ENCODE measurements at places on chromosomes 13 and 19.

GRCh38 chr19:33226550-33227241, 1.0 kb upstream of the SLC7A10 start:
- DNase-seq = no peak

- peak; percentile 68 for DNase-seq
These were observed 7.5 kb upstream of the LRFN1 start for GRCh38 chr19:39328046-39328705.

DNA sequence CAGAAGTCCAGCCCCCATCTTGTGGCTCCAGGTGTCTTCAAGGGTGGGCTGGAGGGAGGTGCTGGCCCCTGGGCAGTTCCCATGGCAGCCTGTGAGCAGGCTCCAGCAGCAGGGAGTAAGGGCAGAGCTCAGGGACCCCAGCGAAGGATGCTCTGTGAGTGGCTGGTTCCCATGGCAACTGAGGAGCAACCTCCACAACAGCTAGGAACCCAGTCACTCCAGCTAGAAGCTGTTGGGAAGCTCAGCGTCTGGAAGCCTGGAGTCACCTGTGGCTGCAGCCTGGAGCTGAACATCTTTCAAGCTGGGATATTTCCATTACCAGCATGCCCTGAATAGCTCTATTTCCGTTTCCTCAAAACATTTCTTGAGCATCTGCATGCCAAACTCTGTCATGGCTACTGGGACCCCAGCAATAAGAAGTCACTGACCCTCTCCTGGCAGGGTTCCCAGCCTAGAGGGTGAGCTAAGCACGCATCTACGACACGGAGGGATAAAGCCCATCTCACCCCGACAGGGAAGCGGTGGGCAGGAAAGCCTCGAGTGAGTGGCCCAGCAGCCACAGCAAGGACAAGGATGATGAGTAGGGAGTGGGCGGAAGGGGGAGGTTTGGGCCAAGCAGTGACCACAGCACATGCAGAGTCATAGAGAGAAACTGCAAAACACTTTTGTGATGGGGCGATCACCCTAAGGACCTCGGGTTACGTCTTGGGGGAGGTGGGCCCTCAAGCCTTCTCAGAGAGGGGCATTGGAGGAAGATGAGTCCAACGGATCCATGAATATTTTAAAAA, 52.6 kb downstream of the ALOX5AP start:
- DNase-seq = no peak

GRCh38 chr19:14722127-14722526, 32.3 kb downstream of the ZNF333 start:
- no peak for DNase-seq

DNA sequence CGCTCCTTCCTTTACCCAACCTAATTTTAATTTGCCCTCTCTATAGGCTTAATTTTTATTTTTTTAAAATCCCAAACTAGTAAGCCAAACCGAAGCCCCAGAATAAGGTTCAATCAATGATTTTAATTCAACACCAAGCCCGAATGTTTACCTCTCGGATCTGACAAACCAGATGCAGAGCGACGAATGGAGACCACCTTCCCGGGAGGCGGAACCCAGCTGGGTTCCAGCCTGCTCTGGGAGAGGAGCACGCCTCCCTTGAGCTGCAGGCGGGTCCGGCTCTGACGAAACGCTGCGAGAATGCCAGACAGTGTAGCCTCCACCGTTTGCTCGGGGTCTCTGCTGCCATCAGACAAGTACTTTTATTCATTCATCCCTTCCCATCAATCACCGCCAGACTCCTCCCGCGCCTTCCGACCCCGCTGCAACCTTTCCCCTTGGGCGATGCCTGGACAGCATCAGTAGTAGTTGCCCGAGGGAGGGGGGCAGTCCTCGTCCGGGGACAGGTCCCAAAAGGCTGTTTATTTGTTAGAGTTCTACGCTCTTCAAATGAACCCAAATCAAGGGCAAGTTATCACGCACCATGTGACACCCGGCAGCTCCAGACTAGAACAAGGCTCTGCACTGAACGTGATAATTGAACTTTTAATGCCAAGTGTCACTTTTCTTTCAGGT, 752 bp upstream of the EDNRB start:
- DNase-seq = peak; percentile 37

- no peak for DNase-seq
These were observed 228.5 kb downstream of the NDFIP2 start for GRCh38 chr13:79709471-79709870.

DNA sequence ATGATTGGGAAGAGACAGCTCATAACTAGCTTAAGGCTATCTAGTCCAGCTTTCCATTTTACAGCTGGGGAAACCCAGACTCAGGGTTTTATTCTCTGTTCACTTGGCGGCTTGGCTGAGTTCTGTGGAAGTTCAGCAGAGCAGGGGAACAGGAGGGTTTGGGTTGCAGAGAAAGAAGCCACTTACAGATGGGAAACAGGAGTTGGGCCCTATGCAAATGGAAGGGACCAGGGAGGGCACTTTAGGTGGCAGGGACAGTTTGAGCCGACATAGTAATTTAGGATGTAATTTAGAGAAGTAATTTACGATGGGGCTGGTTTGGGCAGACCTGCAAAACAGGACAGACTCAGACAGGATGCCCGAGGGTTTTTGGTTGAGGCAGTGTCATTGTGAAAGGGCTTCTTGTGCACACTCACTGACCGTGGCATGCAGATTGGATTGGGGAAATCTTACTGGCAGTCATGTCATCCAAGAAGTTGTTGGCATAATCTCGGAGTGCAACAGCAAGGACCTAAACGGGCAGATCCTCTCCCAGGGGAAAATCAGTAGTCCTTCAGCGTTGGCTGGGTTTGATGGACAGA, 47.3 kb upstream of the GPR183 start:
- no peak for DNase-seq

DNA sequence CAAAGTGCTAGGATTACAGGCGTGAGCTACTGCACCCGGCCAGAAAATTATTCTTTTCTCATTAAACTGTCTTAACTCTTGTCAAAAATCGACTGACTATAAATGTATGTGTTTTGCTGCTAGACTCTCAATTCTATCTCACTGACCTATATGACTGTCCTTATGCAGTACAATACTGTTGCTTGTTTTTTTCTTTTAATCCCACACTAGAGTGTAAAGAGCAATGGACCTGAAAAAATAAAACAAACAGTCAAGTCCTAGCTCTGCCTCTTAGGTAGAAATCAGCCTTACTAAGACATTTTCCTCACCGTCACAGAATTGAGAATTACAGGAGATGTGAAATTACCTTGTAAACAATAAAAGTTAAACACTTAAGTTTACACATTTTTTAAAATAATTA, 35.1 kb downstream of the INTS6 start:
- DNase-seq = no peak

DNA sequence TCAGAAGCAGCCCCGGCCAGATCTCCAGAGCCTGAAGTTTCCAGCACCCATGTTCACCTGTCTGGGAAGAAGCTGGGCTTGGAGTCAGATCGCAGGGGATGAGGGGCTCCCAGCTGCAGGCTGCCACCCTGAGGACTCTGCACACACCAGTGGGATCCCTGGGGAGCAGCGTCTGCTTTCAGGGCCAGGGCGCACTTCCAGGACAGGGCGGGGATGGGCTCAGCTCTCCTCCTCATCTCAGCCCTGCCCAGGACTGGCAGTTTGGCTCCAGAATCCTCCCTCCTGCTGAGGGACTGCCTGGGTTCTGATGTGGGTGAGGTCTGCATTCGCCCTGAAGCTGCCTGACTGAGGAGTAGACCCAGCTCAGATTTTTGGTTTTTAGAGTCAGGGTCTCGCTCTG, 3.5 kb downstream of the SLC7A9 start:
- DNase-seq = no peak

- DNase-seq = no peak
These were observed 1.4 kb downstream of the PEPD start for GRCh38 chr19:33520048-33520643.

DNA sequence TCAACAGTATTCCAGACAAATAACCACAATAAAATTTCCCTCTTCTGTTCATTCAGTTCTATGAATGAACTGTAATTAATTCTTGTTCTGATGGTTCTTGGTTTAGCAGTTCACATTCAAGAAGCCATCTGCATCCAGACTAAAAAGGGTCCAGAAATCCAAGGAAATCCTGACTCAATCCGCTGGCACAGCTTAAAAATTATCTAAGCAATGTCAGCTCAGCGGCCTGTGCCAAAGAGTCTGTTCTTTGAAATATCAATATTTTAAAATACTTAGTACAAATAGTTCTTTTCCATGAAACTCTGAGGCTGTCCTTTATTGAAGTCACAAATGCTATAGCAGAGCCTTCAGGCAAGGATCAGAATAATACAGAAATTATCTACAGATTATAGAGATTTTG, 57.2 kb downstream of the DHRS12 start:
- DNase-seq = no peak

DNA sequence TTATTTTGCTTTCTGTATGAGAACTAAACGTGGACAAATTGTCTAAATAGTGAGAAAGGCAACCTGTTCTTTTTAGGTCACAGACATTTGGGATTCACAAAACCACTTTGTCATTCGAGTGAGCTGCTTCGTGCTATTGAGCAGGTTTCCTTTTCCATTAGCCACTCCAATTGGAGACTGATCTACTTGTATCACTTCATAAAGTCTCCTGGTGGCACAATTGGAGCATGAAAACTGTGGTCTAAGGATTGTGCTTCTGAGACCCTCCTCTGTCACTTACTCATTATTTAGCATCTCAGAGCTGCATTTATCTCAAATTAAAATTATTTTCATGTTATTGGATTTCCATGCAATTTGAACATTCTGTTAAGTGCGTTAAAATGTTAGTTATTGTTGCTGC, 397.7 kb downstream of the TDRD3 start:
- DNase-seq = no peak

GRCh38 chr19:6459262-6460098, at the start of gene SLC25A23:
SLC25A23 (minus strand) TSS chr19:6459792; CDS start chr19:6459628, 164 bp downstream.
- peak; percentile 70 for DNase-seq

GRCh38 chr13:21106089-21106488, 44.7 kb upstream of the LATS2 start:
- no peak for DNase-seq

DNA sequence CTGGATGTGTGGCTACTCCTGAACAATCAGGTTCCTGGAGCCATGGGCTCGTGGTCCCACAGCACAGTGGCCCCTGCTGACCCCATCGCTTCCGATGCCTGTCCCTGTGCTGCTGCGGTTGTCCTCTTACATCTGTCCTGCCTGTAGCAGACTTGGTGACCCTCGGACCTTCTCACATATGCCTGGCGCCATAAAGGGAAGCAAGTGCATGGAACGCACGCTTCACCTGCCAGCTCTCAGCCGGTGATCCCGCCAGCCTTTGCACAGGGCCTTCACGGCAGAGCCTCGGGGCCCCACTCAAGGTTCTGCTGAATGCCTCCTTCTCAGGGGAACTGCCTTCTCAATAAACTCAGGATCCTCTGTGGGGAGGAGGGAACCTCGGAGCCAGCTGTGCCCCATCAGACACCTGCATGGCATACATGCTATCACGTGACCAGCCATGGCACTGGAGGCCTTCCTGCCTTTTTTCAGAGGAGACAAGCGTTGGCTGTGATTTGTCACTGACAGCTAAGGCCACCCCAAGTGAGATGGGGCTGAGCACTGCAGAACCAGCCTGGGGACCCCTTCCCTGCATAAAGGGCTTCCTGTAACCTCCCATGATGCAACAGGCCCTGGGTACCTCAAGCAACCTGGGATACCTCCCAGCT, 24.3 kb downstream of the PEPD start:
- DNase-seq = no peak

- no peak for DNase-seq
These were observed 36.0 kb upstream of the LAMP1 start for GRCh38 chr13:113260996-113261395.

DNA sequence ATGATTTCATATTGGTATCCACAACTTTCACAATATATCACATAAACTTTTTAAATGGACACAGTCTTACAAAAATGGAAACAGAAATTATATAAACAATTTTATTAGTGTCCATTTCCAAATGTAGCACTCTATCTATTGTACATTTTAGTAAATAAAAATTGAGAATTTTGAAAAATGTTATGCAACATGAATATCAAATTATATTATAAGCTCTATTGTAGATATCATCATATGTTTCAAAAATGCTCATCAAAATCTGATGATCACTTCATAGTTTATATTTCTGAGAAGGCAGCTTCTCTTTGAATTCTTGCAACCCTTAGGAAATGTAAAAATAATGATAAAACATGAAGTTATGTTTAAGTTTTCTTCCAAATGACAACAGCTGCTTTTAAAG, 1928.6 kb downstream of the PCDH9 start:
- no peak for DNase-seq

DNA sequence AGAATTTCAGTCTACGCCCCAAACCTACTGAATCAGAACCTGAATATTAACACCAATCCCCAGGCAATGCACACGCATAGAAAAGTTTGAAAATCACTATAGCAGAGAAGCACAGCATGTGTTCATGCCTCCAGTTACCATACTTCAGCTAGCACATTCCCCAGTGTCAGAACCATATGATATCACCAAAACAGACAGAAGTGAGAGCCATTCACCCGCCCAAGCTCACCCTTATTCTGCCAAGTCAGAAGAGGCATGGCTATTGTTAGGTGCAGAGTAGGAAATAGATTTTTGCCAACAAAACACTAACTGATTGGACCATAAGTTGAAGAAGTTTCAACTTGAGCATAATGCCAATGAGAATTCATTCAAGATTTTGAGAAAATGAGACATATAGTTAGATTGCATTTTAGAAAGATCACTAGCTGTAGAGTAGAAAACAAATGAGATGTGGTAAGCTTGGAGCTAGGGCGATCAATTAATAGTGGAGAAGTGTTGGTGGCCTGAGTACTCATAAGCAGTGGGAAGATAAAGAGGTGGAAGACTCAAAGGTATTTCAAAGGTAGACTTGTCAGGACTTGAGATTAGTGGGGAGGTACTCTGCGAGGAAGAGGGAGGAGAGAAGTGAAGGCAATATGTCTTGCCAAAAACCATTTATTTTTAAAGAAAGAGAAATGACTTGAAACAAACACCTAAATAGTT, 492.4 kb downstream of the SUCLA2 start:
- no peak for DNase-seq

GRCh38 chr19:41861846-41862245, 1.8 kb downstream of the RPS19 start:
- DNase-seq = no peak

DNA sequence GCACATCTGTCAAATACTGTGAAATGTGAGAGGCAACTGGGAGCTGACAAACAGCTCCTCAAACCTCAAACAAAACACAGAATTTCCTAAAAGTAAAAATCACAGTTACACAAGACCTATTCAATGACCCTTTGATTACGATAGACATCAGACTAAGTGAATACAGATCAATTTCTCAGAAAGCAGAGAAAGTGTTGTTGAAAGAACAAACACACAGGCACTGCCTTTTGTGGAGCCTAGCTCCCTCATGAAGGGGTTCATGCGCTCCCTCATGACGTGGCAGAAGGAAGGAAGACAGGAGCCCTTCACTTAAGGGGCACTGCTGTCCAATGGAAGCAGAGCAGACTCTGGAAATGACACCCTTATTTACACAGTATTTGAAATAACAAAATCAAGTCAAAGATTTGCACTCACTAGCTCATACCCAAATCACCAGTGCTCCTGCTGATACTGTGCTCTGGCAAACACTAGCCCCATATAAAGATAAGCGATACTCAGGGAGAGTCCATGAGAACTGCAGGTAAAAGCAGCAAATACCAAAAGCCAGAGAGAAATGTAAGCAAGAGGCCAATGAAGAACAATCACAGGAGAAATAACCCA, 144.9 kb downstream of the KLF12 start:
- DNase-seq = no peak

GRCh38 chr19:10661946-10662345, 7.8 kb downstream of the ILF3 start:
- no peak for DNase-seq

Measured in caudate nucleus (tissue), 63 donors.